ENCODE measurements at places on chromosomes 1 and 21. TPM values are rescaled to one million over a fixed set of nuclear protein-coding genes. Genes with fewer than 3 reads are reported as not detected.

ALPL gene
- total RNA-seq, result 0.36 TPM

GRCh38 chr1:207903767-207904166, 7.2 kb downstream of the CD34 start:
- DNase-seq, result no peak
- H3K36me3 ChIP-seq, result no peaks in the 10 kb centered on the region
- no peaks in the 10 kb centered on the region for H3K4me1 ChIP-seq
- H3K4me3 ChIP-seq, result no peak overlapping the region
- no peak overlapping the region for H3K27ac ChIP-seq

DNA sequence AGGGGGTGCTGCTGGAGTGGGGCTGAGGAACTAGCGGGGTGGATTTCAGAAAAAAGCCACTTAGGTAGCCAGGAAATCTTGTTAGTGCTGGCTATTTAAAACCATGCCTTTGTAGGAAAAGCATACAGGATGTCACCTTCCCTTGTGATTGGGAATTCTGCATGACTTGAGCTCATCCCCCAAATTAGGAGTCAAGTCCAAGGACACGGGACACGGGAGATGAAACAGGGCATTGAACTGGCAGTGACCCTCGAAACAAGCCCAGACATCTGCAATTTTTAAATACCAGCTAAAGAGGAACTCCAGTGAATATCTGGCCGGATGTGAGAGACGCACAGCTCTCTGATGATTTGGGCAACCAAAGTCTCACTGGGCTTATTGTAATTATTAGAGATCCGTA, 32.8 kb downstream of the C2CD2 start:
- DNase-seq, result peak; percentile 58
- peaks cover 12% of the 10 kb centered on the region for H3K4me1 ChIP-seq
- H3K27ac ChIP-seq, result no peak overlapping the region
- H3K36me3 ChIP-seq, result no peaks in the 10 kb centered on the region

GRCh38 chr1:203017692-203018091, 8.6 kb upstream of the PPFIA4 start:
- H3K27ac ChIP-seq, result no peak overlapping the region
- no peak overlapping the region for H3K4me3 ChIP-seq
- peaks cover 70% of the 10 kb centered on the region for H3K36me3 ChIP-seq

DNA sequence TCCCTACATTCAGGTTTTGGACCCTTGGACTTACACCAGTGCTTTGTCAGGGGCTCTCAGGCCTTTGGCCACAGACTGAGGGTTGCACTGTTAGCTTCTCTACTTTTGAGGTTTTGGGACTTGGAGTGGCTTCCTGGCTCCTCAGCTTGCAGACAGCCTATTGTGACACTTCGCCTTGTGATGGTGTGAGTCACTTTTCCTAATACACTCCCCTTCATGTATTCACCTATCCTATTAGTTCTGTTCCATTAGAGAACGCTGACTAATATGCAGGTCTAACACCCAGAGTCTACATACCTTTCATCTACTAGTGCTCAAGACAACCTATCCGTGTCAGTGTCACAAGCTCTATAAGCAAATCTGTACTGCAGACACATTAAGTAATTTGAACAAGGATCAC, 605.3 kb downstream of the KCNT2 start:
- no peak overlapping the region for H3K4me3 ChIP-seq
- no peak for DNase-seq
- no peaks in the 10 kb centered on the region for H3K4me1 ChIP-seq
- no peak overlapping the region for H3K27ac ChIP-seq
- H3K36me3 ChIP-seq, result no peaks in the 10 kb centered on the region
- H3K27me3 ChIP-seq, result no peaks in the 10 kb centered on the region

DNA sequence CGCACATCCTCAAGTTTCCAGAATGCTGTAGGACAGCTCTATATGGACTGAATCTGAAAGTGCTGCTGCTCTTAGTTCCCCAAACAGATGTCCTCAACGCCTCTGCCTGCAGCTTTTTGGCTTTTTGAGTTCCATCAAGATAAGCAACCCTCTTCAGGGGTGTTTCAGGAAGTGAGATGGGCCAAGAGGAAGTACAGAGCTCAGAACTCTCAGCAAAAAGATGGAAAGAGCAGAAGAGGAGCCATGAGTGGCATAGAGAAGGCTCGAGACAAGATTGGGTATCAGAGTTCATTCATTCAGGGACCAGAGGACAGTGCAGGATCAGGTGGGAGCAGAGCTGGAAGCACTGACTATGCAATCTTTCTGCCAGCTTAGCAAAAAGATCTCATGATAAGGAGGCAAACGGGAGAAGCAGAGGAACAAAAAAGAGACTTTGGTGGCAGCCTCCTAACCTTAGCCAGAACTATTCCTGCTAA, at the start of the genes ADORA3 and TMIGD3:
Gene ADORA3, minus strand, starts transcription at position 49 of the 476 bp plus-strand sequence. CDS start 279 bp downstream, outside the sequence.
Gene TMIGD3, minus strand, starts transcription at position 49 of the 476 bp plus-strand sequence. CDS start 279 bp downstream, outside the sequence.
- 0 out of 2 replicates have a peak within 1 kb of the TSS, but pooled peaks have one; percentile 27 for H3K27ac ChIP-seq
- H3K4me3 ChIP-seq, result no peak within 1 kb of the TSS
- no peaks in the 10 kb centered on the region for H3K36me3 ChIP-seq
- no peaks in the 10 kb centered on the region for H3K27me3 ChIP-seq
- peaks cover 54% of the 10 kb centered on the region for H3K4me1 ChIP-seq

DNA sequence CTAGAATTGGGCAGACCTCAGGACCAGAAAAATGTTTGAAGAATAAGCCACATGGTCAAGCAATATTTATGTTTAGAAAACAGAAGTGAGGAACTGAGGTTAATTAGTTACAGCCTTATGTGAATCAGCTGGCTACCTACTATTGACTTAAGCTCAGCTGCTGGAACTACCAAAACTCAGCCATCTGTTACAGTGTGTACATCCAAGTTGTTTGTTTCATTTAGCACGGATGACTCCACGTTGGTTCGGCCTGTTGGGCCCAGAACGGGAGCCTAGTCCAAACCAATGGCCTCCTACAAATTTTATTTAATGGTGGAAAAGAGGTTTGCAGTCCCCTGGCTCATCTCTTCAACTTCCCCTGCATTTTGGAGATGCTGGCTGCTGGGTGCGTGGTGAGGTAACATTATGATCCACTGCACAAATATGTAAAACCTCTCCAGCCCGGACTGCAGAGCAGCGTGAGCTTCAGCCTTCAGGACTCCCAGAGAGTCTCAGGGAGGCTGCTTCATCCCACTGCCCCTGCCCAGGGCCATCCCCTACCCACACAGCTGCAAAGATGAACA, 143.4 kb downstream of the ZZZ3 start:
- no peaks in the 10 kb centered on the region for H3K36me3 ChIP-seq
- H3K4me1 ChIP-seq, result peaks cover 33% of the 10 kb centered on the region
- no peaks in the 10 kb centered on the region for H3K27me3 ChIP-seq
- peak; percentile 65 for DNase-seq
- no peak overlapping the region for H3K27ac ChIP-seq
- peak overlapping the region; percentile 26 for H3K4me3 ChIP-seq

TTLL7 gene
- not detected for total RNA-seq

- H3K27ac ChIP-seq, result no peak overlapping the region
- no peaks in the 10 kb centered on the region for H3K27me3 ChIP-seq
- peak overlapping the region; percentile 8 for H3K4me3 ChIP-seq
- peak; percentile 52 for DNase-seq
- H3K4me1 ChIP-seq, result peaks cover 38% of the 10 kb centered on the region
- no peaks in the 10 kb centered on the region for H3K36me3 ChIP-seq
These were observed 229.2 kb downstream of the TTLL7 start for GRCh38 chr1:83769594-83770318.

C1QA gene
- not detected for total RNA-seq

GRCh38 chr1:197808880-197809279, 33.6 kb upstream of the DENND1B start:
- no peak for DNase-seq
- H3K4me1 ChIP-seq, result no peaks in the 10 kb centered on the region
- no peaks in the 10 kb centered on the region for H3K27me3 ChIP-seq
- no peak overlapping the region for H3K27ac ChIP-seq
- H3K36me3 ChIP-seq, result no peaks in the 10 kb centered on the region
- H3K4me3 ChIP-seq, result no peak overlapping the region

GRCh38 chr1:189662190-189662589, 815.5 kb downstream of the BRINP3 start:
- no peak overlapping the region for H3K4me3 ChIP-seq
- H3K27me3 ChIP-seq, result no peaks in the 10 kb centered on the region
- no peaks in the 10 kb centered on the region for H3K36me3 ChIP-seq
- H3K27ac ChIP-seq, result no peak overlapping the region

GRCh38 chr1:233638513-233638912, 24.6 kb downstream of the KCNK1 start:
- no peaks in the 10 kb centered on the region for H3K36me3 ChIP-seq
- H3K27ac ChIP-seq, result no peak overlapping the region
- DNase-seq, result no peak
- H3K4me3 ChIP-seq, result no peak overlapping the region
- H3K27me3 ChIP-seq, result no peaks in the 10 kb centered on the region
- no peaks in the 10 kb centered on the region for H3K4me1 ChIP-seq

DNA sequence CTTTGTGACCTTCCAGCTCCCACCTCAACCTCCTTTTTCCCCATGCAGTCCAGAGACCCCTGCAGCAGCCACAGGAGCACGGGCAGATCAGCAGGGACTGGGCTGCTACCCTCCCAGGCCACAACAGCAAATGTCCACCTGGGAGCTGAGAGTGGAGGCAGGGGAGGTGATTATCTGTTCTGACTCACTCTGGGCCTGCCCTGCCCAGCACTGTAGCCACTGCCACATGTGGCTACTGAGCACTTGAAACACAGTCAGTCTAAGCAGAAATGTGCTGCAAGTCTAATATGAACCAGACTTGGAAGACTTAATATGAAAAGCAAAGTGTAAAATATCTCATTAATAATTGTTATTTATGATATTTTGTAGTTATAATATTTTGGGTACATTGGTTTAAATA, 148.9 kb upstream of the VANGL1 start:
- no peak overlapping the region for H3K27ac ChIP-seq
- H3K27me3 ChIP-seq, result no peaks in the 10 kb centered on the region
- no peaks in the 10 kb centered on the region for H3K36me3 ChIP-seq
- H3K4me3 ChIP-seq, result no peak overlapping the region
- H3K4me1 ChIP-seq, result no peaks in the 10 kb centered on the region

CNTN2 gene
- not detected for total RNA-seq

- no peak for DNase-seq
- no peaks in the 10 kb centered on the region for H3K36me3 ChIP-seq
- H3K4me1 ChIP-seq, result peaks cover 32% of the 10 kb centered on the region
These were observed 20.5 kb downstream of the MAPKAPK2 start for GRCh38 chr1:206705191-206705590.

- no peak overlapping the region for H3K27ac ChIP-seq
- no peaks in the 10 kb centered on the region for H3K4me1 ChIP-seq
- no peak overlapping the region for H3K4me3 ChIP-seq
- DNase-seq, result no peak
- H3K36me3 ChIP-seq, result no peaks in the 10 kb centered on the region
- no peaks in the 10 kb centered on the region for H3K27me3 ChIP-seq
These were observed 82.4 kb upstream of the HOOK1 start for GRCh38 chr1:59732214-59732955.

DNA sequence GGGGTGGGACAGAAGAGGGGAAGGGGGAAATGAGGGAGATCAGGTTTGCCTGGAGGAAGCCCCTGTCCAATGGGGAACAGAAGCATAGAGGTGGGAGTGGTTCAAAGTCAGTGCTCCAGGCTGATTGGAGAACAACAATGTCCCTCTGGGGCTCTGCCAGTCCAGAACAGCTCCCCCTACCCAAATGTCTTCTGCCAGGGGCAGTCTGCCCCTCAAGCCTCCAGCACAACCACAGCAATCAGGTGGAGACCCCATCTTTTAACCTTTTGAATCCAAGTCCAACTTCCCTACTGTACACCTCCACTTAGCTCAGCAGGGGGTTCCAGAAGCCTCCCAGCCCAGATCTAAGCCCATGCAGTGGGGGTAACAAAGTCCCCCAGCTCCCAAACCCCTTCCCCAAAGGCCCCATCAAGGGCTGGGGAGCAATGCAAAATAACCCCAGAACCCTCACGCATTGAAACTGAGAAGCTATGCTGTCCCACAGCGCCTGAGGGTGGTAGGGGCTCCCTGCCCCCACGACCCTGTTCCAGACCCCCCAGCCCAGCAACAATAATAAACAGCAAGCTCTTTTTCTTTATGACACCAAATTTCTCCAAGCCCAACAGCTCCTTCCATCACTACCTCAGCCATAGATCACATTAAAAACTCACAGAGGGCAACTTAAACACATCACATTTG, 3.3 kb downstream of the AHDC1 start:
- H3K27ac ChIP-seq, result no peak overlapping the region
- H3K27me3 ChIP-seq, result no peaks in the 10 kb centered on the region
- no peak overlapping the region for H3K4me3 ChIP-seq
- H3K4me1 ChIP-seq, result peaks cover 45% of the 10 kb centered on the region
- peak; percentile 70 for DNase-seq
- no peaks in the 10 kb centered on the region for H3K36me3 ChIP-seq

DNA sequence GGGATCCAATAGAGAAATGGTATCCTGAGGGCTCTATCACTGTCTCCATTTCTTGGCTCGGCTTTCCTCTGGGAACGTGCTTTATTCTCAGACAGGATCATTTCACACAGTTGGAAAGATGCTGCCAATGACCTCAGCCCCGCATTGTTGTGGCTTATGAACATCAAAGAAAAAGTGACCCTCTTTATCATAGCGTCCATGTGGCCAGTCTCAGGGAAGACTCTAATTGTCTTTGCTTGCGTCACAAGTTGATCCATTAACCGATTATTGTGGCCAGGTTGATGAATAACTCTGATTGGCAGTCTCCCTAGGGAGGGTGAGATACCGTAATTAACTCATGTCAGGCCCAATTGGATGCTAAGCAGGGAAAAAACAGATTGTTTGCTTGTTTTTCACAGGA, 10.4 kb upstream of the TMEM9 start:
- no peak for DNase-seq
- H3K36me3 ChIP-seq, result no peaks in the 10 kb centered on the region
- no peaks in the 10 kb centered on the region for H3K27me3 ChIP-seq
- H3K27ac ChIP-seq, result no peak overlapping the region

SLAMF1 gene
- total RNA-seq, result 0.30 TPM

GRCh38 chr1:102790997-102791396, 317.3 kb downstream of the COL11A1 start:
- no peaks in the 10 kb centered on the region for H3K4me1 ChIP-seq
- DNase-seq, result no peak
- H3K27ac ChIP-seq, result no peak overlapping the region
- H3K36me3 ChIP-seq, result no peaks in the 10 kb centered on the region
- H3K4me3 ChIP-seq, result no peak overlapping the region

DNA sequence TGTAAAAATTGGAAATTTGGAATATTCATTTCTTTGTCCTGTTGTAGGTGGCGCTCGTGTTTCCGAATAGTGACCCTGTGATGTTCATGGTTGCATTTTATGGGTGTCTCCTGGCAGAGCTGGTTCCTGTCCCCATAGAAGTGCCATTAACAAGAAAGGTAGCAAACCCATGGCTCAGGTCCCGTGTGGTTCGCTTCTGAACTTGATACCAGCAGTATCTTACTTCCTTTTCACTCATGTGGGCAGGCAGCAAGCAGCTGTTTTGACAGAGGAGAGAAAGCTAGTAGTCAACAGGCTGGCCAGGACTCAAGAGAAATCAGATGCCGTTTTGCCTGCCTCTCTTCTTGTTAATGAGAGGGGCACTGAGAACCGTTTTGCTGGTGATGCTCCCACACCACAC, 72.8 kb downstream of the S100B start:
- H3K27ac ChIP-seq, result no peak overlapping the region
- peaks cover 6% of the 10 kb centered on the region for H3K36me3 ChIP-seq

TFF2 gene
- not detected for total RNA-seq

All from Karpas-422 (cell line).